ENCODE measurements at places on chromosomes 1 and 21.

DNA sequence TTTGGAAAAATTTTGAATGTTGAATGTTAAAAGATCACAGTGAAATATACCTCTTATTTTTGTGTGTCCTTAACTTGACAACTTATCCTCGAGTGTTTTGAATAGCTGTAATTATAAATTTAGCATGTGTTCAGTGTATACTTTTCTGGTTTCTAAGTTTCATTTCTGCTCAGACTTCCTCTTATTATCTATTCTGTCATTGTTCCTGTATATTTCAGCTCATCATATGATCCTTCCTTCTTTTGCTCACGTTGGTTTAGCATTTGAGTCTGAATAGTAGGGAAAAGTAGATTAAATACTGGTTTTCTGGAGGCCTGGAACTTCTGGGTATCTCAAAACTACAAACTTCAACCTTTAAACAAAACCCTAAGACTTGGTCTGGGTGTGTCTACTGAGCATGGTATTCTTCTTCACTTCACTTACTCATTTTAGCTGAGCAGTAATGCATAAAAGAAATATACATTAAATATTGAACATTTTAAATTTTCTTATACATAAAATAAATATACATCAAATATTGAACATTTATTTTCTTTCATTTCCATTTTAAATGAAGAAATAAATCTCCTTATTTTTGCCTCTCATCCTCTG lies 3.3 kb upstream of the ATP6V1G3 start:
- DNase-seq = no peak

DNA sequence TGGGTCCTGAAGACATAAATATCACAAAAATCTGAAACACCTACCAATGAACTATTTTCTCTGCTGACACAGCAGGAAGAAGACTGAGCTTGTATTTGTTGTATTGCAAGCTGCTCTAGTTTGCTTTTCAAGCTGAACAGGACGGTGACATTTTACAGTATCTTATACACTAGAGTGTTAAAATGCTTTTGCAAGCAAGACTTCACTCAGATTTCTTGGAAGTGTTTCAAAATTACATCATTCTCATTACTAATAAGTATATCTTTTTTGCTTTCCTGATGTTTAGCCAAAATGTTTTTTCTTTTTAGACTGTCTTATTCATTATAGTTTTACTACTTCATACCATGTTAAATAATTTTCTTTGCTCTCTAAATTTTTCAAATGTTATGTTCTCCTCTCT lies 427.1 kb upstream of the CXADR start:
- DNase-seq = no peak

- no peak for DNase-seq
These were observed 7.4 kb downstream of the PIGM start for GRCh38 chr1:160024195-160024905.

DNA sequence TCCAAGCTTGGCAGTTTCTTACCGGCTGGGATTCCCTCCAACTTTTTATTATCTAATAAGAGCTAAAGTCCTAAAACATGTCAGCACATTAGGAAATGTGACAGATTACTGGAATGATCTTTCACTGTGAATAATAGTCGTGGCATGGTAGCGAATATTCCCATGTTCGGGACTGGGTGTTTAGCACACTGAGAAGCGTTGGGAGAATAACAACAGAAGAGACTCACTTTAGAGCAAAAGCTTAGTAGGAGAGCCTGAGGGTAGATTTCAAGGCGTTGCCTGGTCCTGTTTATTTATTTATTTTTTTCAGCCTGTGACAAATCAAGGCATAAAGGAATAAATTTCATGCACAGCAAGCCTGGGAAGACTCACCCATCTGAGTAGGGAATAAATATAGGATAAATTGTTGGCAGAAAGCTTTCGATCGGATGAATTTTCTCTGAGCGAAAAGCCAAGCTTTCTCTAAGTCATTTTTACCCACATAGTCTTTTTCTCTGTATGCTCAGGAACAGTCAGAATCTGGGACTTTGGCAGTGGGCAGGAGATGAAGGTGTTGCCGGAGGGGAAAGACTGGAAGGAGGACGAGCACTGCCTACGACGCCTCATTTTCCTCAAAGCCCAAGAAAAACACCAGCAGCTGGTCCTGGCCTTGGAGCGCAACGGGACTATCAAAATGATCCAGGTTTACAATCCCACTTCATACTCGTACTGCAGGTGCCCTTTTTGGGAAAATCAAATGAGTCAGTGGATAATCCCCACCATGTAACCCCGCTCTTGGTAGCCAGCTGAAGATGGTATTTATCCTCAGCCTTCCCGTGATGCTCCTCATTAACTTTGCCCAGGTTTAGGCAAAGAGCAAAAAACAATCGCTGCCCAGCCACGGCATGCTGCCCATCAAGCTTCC lies 97.2 kb downstream of the WDR64 start:
- no peak for DNase-seq

DNA sequence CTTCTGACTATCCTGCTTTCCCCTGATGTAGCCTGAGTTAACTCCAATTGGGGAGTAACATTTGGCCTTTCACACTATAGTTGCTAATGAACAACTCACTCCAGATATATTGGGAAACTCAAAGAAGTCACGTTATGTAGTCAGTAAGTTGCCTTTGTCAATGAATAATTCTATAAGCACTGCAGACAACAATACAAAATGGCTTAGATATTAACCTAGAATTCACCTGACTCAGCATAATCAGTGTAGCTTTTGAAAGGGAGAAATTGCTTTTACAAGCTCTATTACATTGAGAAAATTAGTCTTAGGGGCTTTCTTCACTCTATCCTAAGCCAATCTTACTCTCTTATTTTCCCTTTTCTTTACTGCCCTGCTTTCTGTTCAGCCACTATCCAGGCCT lies 303.5 kb upstream of the NR5A2 start:
- peak; percentile 26 for DNase-seq

GRCh38 chr1:92340154-92340553 lies 41.3 kb downstream of the RPAP2 start:
- DNase-seq = no peak

Data from epithelial cell of proximal tubule (primary cell).